AG08395 (cell line): ENCODE measurements at places on chromosomes 11 and 22.

DNA sequence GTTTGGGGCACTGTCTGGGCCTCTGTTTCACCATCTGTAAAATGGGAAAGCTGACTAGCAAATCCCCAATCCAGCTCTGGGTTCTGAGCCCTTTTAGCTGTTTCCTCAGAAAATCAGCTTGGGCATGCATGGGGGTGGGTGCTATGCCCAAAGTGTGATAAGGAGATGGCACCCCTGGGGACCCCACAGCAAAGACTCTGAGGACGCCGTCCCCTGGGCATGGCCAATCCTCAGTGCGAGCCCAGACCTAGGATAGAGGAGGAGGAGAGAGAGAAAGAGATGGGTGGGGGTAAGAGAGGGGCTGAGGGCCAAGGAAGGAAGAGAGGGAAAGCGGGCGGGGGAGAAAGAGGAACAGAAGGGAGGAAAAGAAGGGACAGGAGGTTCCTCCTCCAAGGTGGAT is 31.8 kb downstream of the TPBGL start:
- no peak for DNase-seq

- no peak for DNase-seq
These were observed 156.5 kb upstream of the SOX6 start for GRCh38 chr11:16512899-16513241.

DNA sequence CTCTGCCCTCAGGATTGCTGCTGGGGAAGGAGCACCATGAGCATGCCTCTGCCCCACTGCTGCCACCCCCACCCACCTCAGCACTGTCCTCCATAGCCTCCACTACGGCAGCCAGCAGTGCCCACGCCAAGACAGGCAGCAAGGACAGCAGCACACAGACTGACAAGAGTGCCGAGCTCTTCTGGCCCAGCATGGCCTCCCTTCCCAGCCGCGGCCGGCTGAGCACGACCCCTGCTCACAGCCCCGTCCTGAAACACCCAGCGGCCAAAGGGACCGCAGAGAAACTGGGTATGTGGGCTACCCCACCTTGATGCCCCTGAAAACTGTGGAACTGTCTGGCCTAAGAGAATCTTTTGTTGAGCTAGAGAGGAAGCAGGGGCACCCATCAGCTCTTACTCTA is 101.0 kb downstream of the AMOTL1 start:
- DNase-seq = no peak

- DNase-seq = no peak
These were observed 142.6 kb downstream of the CSNK2A3 start for GRCh38 chr11:11210446-11210845.

GRCh38 chr22:33303099-33303498 is 244.9 kb upstream of the SYN3 start:
- DNase-seq = no peak
